ENCODE measurements at places on chromosomes 2 and 18. TPM values are rescaled to one million over a fixed set of nuclear protein-coding genes. Genes with fewer than 3 reads are reported as not detected.

DNER gene
- total RNA-seq = 15.9 TPM

DNA sequence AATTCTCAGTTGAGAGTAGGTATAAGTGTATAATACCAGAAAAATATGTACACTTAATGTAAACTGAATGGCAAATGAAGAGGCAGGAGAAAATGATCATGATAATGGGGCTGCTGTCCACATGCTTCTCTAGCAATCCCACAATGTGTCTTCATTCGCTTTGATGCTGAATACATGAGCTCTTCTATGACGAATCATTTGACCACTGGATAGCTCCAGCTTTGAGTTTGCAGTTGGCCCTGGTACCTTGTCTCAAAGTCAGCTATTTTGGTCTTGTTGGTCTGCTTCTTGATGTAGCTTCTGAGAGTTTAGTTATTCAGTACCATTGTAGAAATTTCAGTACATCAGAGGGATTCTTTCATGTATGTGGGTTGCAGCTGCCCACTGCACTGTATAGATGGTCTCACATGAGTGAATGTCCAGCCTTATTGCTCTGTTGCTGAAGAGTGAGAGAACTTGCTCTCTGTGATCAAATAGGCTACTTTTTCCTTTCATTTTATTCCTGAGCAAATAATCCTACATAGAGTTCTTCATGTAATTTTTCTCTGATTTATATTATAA, 105.1 kb downstream of the TTC27 start:
- peaks cover 11% of the 10 kb centered on the region for H3K4me1 ChIP-seq
- DNase-seq = no peak
- H3K27me3 ChIP-seq = no peaks in the 10 kb centered on the region
- H3K36me3 ChIP-seq = peaks cover 3% of the 10 kb centered on the region
- no peak overlapping the region for H3K4me3 ChIP-seq

GRCh38 chr2:20227894-20228505, 3.1 kb upstream of the SDC1 start:
- peak overlapping the region; percentile 71 for H3K27ac ChIP-seq
- H3K36me3 ChIP-seq = no peaks in the 10 kb centered on the region
- H3K4me1 ChIP-seq = peaks cover 20% of the 10 kb centered on the region
- H3K4me3 ChIP-seq = peak overlapping the region; percentile 62

TUBB8B gene
- total RNA-seq = not detected

- DNase-seq = no peak
- H3K4me3 ChIP-seq = no peak overlapping the region
- H3K36me3 ChIP-seq = no peaks in the 10 kb centered on the region
Measured at GRCh38 chr2:229252280-229252679, 18.8 kb downstream of the PID1 start.

DNA sequence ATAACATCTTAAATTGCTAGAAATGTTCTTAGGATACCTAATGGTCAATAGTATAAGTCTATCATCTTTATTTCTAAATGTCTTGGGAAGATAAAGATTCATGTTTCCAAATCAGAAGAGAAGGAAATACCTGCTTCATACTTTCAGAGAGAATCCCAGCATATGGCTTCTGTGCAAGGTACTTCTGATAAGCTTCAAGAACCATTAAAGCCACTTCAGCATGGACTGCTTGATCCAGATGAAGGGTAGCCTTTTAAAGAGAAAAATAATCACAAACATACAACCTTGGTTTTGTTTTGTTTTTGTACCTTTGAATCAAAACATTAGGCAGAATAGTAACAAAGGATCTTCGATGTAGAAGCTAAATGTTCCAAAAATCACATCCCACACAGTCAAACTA, 44.0 kb downstream of the EPG5 start:
- H3K27ac ChIP-seq = no peak overlapping the region
- H3K36me3 ChIP-seq = peaks cover 39% of the 10 kb centered on the region
- no peak overlapping the region for H3K4me3 ChIP-seq
- H3K4me1 ChIP-seq = no peaks in the 10 kb centered on the region
- DNase-seq = no peak

DNA sequence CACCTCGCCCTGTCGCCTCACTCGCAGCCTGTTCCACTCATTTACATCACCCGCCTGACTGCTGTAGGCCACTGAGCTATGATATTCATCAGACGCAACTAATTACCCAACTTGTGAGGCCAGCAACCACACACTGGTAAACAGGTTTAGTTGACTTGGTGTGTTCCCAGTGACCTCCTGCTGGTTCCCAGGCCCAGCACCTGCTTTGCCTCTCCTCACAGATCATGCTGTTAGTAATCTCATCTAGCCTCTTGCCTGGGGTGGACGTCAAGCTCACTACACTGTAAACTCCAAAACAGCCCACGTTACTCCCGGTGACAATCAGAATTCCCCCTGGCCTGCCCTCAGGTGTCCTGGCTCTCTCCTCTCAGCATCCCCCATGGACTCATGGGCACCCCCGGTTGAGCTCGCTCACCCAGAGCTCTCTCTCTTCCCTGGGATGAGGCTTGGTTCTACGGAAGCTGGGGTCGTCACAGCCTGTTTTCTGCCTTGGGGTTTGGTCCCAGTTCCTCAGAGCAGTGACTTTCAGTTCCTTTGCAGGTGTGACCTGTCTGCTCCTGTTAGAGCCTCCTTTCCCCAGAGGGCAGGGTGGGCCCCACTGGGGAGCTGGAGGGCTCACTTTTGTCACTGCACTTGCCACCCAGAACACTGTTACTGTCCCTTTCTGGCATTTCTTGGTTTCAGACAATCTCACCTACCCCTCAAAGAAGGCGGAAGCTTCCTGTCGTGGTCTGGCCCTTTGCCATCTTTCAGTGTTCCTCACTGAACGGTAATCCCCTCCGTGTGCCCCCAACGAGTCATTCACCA, 40.3 kb downstream of the INPP5D start:
- H3K4me1 ChIP-seq = no peaks in the 10 kb centered on the region
- no peak overlapping the region for H3K27ac ChIP-seq

- no peak for DNase-seq
- peaks cover 13% of the 10 kb centered on the region for H3K36me3 ChIP-seq
- no peak overlapping the region for H3K4me3 ChIP-seq
Measured at GRCh38 chr2:214716811-214717560, 92.5 kb downstream of the BARD1 start.

DNA sequence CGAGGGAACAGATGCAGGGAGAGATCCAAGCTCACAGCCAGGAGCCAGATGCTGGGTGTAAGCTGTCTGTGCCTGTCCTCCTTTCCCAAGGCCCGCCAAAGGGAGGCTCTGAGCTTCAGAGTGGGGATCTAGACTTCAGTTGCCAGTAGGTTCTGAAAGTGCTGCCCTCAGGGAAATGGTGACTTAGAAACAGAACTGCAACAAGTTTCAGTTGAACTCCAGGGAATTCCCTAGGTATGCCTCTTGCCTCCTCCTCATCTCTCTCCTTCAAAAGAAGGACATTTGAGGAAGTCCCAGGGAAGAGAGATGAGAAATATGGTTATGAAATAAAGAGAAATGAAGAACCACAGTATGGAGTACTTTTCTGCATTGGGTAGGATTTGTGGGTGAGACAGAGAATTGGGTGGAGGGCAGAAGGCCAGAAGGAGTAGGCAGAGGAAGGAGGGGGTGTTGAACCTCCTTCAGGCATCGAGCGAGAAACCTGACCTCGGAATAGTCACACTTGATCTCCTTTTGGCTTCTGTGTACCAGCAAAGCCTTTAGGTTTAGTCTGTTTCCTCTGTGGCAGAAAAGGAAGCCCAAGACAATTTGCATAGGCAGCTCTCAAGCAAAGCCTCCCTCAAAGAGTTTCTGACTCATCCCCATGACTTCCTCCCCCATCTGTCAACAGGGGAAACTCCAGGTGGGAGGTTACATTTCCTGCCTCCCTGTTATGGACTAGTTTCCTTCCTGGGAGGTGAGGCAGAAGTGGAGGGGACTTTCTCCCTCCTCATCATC, 45.7 kb downstream of the QPCT start:
- H3K27me3 ChIP-seq = no peaks in the 10 kb centered on the region
- peaks cover 4% of the 10 kb centered on the region for H3K4me1 ChIP-seq
- DNase-seq = no peak
- no peaks in the 10 kb centered on the region for H3K36me3 ChIP-seq
- no peak overlapping the region for H3K4me3 ChIP-seq
- no peak overlapping the region for H3K27ac ChIP-seq

CRYGD gene
- total RNA-seq = not detected

CABLES1 gene
- total RNA-seq = 11.4 TPM

DSG3 gene
- 1.1 TPM for total RNA-seq

DNA sequence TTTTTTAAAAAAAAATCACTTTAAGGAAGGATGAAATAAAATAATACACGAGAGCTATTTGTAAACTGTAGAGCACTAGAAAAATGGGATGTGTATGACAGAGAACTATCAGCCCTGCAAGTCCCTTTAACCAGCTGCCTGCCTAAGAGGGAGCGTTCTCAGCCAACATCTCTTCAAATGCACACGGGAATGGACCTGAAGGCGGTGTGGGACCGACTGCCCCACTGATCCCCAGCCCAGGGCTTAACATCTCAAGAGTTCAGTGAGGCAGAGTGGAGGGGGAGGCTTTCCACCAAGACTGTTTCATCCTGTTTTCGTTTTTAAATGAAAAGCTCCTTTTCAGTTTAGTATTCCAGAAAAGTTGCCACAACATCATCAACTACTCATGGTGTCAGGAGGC, 2.2 kb downstream of the INPP4A start:
- H3K36me3 ChIP-seq = no peaks in the 10 kb centered on the region
- H3K27ac ChIP-seq = no peak overlapping the region
- H3K27me3 ChIP-seq = no peaks in the 10 kb centered on the region

GALNT14 gene
- 7.4 TPM for total RNA-seq

ABCG8 gene
- total RNA-seq = not detected

DNA sequence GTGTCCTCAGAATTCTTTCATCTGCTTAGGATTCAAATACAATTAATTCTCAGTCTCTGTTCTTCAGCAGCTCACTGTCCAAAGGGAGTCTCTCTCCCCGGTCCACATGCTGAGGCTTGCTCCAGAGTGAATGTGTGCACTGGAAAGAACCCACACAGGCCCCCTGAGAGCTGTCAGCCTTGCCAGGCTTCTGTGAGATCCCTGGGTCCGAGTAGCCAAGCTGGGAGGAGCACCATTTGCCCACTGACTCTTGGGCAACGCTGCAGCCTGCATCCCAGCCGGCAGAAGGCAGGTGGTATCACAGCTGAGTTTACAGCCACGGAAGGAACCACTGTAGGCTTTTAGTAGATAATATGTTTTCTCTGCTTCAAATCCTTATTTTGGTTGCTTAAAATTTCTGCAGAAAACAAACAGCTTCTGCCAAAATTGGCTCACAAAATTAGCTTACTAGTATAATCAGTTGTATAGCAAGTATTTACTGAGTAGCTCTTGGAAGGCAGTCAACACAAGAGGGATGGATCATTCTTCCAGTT, 21.4 kb upstream of the LTBP1 start:
- no peaks in the 10 kb centered on the region for H3K27me3 ChIP-seq
- H3K4me1 ChIP-seq = peaks cover 8% of the 10 kb centered on the region
- DNase-seq = no peak
- no peaks in the 10 kb centered on the region for H3K36me3 ChIP-seq
- no peak overlapping the region for H3K4me3 ChIP-seq
- H3K27ac ChIP-seq = no peak overlapping the region

DNA sequence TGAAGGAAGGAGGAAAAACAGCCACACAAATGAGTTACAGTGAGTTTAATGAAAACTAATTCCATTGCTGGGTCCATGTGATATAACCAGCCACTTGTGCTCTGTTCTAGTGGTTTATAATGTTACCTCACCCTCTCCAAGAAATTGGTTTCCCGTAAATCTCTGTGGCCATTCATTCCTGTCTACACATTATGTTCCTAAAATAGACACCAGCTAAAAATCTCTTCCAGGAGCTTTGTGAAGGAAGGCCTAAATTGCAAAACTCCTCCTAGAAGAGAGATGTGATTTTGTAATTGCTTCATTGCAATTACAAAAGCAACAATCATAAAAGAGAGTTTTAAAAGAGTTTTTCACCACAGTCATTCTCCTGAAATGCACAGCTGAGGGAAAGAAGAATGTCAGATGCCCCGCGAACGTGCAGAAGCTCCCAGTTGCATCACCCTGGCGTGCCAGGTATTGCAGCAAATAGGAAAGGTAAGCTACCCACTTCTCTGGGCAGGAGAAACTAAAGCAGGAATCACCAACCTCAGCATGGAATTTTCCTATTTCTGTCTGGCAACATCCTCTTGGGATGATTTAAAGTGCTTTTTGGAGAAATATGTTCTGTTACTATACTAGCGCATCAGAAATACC, 1.7 kb downstream of the SCN1A start:
- no peak overlapping the region for H3K4me3 ChIP-seq
- no peak overlapping the region for H3K27ac ChIP-seq
- no peak for DNase-seq
- peaks cover 21% of the 10 kb centered on the region for H3K4me1 ChIP-seq
- peaks cover 10% of the 10 kb centered on the region for H3K27me3 ChIP-seq
- no peaks in the 10 kb centered on the region for H3K36me3 ChIP-seq

MYO5B gene
- total RNA-seq = 51.7 TPM

All from type B pancreatic cell (in vitro differentiated cells).